ENCODE measurements at places on chromosomes 6 and 20. TPM values are rescaled to one million over a fixed set of nuclear protein-coding genes. Genes with fewer than 3 reads are reported as not detected.

The PTPRT gene
- total RNA-seq, result not detected

The PLAGL1 gene
- 7.2 TPM for total RNA-seq

The SPAG4 gene
- not detected for total RNA-seq

The PABPC1L gene
- 4.8 TPM for total RNA-seq

DNA sequence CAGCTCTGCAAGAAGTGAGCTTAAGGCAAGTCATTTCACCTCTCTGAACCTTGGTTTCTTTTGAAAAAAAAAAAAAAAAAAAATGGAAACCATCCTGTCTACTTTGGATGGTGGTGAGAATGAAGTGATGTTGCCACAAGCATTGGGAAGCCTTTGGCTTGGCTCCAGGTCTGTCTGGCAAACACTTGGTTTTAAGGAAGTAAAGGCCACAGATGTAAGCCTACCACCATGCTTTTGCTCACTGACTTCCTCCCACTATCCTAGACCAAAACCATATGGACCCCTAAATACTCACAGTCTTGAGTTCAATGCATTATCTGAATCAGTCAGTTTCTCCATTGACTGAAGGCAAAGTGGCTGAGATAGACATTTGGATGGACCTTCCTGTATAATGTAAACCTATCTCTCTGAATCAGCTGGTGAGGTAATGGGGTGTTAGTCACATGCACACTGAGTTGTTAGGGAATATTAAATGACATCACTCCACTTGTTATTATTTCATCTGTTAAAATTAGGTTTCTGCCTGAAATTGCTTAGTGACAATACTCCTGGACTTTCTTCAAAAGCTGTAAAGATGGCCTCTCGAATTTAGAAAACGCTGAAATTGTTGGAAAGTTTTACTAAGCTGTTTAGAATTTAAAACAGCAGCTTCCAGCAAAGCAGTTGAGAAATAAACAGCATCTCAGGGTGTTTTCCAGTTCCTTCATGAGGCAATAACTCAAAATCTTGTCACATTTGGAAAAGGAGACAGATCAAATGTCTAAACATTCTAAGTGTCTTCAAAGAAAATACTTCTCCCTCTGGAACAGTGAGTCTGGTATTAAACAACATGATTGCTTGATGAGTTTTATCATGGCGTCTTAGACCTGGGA is 833.5 kb downstream of the DHX35 start:
- DNase-seq, result no peak

DNA sequence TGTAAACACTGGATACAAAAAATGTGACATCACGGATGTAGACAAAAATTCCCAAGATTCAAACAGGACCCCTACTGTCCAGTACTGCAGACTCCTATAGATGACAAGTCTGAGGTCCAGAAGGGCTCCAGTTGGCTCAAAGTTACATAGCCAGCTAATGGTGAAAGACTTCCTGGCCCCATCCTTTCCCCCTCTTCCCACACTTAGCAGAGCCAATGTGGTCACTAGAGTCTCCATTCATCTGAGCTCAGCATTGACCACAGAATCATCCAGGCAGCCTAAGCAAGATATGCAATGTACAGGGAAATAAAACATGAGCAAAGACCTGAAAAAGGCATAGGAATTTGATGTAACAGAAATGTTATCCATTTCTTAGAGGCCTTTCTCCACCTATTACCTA is 180.5 kb downstream of the ADAT2 start:
- no peak for DNase-seq

DNA sequence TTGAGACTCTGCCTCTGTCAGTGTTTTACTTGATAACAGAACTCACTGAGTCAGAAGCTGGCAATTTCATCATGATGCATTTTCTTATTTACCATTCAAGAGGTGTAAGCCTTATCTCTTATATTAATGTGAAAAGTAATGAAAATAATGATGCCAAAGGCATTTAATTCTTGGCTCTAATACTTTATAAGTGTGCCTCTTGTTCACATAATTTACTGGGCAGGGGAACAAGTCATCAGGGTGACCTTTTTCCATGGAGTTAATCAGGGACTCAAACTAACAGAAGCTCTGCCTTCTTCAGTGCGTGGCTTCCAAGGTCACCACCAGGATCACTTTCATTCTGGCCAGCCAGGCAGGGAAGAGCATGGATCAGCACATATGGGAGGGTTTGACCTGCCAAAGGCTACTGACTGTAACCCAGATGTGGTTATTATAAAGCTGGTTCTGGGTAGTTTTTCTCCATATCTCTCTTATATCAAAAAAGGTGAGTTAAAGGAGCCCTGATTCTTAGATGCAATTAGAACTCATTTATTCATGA is 5.2 kb upstream of the PLCB1 start:
- no peak for DNase-seq

DNA sequence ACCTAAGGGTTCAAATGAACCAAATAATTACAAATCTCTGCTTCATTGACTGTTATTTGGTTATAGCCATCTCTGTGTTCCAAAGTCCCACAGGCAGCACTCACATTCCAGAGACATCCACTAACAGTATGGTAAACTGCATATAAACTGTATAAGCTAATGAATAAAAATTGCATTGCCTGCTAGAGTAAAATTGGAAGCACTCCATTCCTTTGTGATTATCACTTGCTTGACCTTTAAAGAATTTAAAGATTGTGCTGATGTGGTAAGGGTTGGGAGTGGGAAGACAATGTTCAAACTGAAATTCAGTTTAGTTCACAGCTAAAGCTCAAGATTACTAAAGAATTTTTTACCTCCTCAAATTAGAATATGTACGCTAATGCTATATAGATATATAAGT is 31.0 kb upstream of the OSTM1 start:
- DNase-seq, result peak; percentile 51

- DNase-seq, result no peak
Observed at GRCh38 chr6:138416206-138416605, 12.2 kb downstream of the HEBP2 start.

DNA sequence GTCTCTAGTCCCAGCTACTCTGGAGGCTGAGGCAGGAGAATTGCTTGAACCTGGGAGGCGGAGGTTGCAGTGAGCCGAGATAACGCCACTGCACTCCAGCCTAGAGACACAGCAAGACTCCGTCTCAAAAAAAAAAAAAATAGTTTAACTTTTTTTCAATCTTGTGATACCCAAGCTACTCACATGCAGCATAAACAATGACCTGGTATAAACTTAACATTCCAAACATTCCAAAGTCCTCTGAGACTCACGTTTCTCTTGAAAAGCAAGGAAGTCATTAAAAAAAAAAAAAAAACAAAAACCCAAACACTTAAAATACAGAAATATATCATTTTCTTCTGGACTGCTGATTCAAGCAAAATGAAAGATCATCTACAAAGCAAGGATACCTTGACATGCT is 14.3 kb downstream of the CRNKL1 start:
- peak; percentile 53 for DNase-seq

DNA sequence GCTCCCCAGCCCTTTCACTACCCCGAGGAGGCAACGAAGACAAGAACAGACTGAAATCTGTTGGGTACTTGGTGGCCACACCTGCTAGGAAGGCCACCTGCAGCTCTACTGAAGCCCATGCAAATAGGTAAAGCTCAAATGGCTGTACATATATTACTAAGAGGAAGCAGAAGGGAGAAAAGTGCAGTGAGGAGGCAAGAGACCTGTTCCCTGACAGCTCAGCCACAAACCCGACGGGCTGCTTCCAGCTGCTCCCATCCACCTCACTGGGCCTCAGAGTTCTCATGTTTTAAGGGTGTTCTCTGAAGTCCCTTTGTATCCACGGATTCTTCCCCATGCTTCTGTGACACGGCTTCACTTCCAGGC is 24.6 kb downstream of the TRAM2 start:
- DNase-seq, result no peak
